Naive thymus-derived CD8-positive, alpha-beta T cell (primary cell): ENCODE measurements at places on chromosomes 2 and 18.

DNA sequence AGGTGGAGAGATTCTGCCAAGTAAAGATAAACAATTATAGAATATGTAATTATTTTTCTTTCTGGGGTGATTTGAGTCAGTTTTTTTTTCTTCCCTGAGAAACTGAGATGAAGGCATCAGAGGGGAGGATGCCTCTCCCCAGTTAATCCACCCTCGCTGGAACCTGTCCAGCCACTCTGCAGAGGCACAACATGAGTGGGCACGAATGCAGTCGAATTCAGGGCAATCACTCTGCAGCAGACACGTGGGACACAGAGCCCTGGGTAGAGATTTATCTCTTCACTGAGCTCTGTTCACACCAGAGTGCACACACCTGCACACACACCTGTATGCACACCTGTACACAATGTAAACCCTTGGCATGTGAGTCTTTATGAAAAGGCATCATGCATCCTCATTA, 154.2 kb downstream of the DCDC2C start:
- H3K27me3 ChIP-seq, result peaks cover 2% of the 10 kb centered on the region
- no peak overlapping the region for H3K27ac ChIP-seq
- H3K4me1 ChIP-seq, result no peaks in the 10 kb centered on the region

DNA sequence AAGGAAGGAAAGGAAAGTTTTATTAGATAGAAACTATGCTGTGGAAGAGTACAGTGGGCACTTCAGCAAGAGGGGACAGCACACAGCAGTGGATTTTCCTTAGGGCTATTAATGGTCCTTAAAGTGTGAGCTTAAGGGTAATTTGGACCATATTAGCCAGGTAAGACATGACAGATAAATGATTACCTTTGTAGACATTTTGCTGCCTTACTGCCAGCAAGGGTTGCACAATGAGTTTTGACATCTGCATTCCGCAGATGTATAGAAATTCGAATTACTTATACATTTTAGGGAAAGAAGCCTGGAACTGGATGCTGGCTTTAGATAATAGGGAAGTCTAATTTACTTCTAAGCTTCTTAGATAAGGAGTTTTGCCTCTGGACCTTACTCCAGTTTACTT, 14.0 kb upstream of the UBE2F start:
- H3K4me1 ChIP-seq, result peaks cover 7% of the 10 kb centered on the region
- no peak for DNase-seq
- no peak overlapping the region for H3K4me3 ChIP-seq
- H3K27me3 ChIP-seq, result peaks cover 17% of the 10 kb centered on the region

DNA sequence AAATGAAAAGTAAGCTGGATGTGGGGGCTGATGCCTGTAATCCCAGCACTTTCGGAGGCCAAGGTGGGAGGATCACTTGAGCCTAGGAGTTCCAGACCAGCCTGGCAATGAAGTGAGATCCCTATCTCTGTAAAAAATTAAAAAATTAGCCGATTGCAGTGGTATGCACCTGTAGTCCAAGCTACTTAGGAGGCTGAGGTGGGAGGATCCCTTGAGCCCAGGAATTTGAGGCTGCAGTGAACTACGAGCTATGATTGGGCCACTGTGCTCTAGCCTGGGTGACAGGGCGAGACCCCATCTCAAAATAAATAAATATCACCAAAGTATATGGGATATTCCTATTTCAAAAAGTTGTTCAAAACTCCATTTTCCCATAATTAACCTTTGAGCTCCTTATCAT, 101.1 kb upstream of the FZD5 start:
- DNase-seq, result no peak
- H3K27me3 ChIP-seq, result no peaks in the 10 kb centered on the region
- peaks cover 4% of the 10 kb centered on the region for H3K36me3 ChIP-seq

GRCh38 chr2:171792886-171793580, 101.0 kb downstream of the SLC25A12 start:
- H3K4me1 ChIP-seq, result peaks cover 6% of the 10 kb centered on the region
- no peak overlapping the region for H3K4me3 ChIP-seq
- no peaks in the 10 kb centered on the region for H3K27me3 ChIP-seq
- peaks cover 25% of the 10 kb centered on the region for H3K36me3 ChIP-seq
- no peak for DNase-seq
- H3K27ac ChIP-seq, result no peak overlapping the region

DNA sequence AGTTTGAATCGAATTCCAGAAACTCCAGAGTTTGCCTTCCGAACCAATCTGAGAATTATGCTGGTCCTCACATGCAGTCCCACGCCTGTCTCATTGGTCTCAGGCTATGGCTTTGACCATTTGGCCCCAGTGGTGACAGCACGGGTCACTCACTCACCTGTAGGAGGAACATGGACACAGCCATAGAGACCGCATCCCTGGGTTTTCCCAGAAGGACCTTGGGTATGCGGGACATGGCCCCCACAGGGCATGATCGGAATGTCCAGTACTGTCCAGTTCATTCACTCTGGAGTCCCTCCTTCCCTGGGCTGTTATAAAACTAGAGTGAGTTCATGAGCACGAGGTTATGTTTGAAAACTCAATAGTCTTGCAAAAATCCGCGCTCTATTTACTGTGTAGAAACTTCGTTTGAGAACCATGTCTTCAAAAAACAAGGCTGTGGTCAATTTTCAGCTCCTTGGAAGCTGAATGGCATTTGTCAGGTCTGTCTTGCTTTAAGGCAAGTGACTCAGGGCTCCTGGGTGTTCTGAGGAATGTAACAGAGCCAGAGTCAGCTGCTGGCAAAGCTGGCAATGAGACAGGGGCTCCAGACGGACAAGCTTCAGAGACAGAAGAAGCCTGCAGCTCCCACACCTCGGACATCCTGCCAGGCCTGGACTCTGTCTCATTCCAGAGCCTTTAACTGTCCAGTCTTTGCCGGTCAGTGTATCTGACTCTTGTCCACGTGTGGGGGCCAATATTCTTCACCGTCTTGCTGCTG, 86.7 kb upstream of the TMEM18 start:
- no peak for DNase-seq
- peaks cover 9% of the 10 kb centered on the region for H3K27me3 ChIP-seq
- no peak overlapping the region for H3K27ac ChIP-seq

GRCh38 chr18:44668270-44668975, 12.3 kb upstream of the SETBP1 start:
- peaks cover 12% of the 10 kb centered on the region for H3K27me3 ChIP-seq
- DNase-seq, result no peak
- no peaks in the 10 kb centered on the region for H3K36me3 ChIP-seq
- no peaks in the 10 kb centered on the region for H3K4me1 ChIP-seq
- no peak overlapping the region for H3K27ac ChIP-seq

- no peaks in the 10 kb centered on the region for H3K27me3 ChIP-seq
- no peak overlapping the region for H3K4me3 ChIP-seq
- no peak for DNase-seq
- H3K27ac ChIP-seq, result no peak overlapping the region
- no peaks in the 10 kb centered on the region for H3K36me3 ChIP-seq
Measured at GRCh38 chr2:200689115-200689514, 103.3 kb downstream of the AOX1 start.

GRCh38 chr2:220855296-220855695, 716.8 kb downstream of the EPHA4 start:
- DNase-seq, result no peak
- no peaks in the 10 kb centered on the region for H3K27me3 ChIP-seq
- H3K27ac ChIP-seq, result no peak overlapping the region
- no peaks in the 10 kb centered on the region for H3K36me3 ChIP-seq
- no peak overlapping the region for H3K4me3 ChIP-seq

GRCh38 chr18:13292736-13293135, 74.2 kb downstream of the LDLRAD4 start:
- no peak overlapping the region for H3K4me3 ChIP-seq
- H3K27me3 ChIP-seq, result no peaks in the 10 kb centered on the region
- no peak for DNase-seq

GRCh38 chr2:71282493-71282892, 49.1 kb upstream of the ZNF638 start:
- no peaks in the 10 kb centered on the region for H3K36me3 ChIP-seq
- no peak overlapping the region for H3K27ac ChIP-seq
- no peak overlapping the region for H3K4me3 ChIP-seq
- peaks cover 3% of the 10 kb centered on the region for H3K4me1 ChIP-seq

DNA sequence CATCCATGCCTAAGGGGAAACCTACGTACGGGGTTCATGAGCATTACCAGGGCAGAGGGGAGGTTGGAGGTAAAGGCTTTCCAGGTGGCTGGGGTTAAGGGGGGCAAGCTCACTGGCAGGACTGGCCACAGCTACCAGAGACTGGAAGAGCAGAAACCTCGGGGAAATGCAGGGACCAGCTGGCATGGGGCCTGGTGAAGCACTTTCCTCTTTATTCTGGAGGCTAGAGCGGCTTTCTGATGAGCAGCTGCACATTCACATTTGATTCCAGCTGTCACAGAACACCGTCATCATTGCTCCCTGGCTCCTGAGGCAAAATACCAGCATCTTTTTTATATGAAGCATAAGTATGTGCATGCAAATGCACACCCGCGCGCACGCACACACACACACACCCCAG, 28.7 kb upstream of the LRRC30 start:
- no peaks in the 10 kb centered on the region for H3K36me3 ChIP-seq
- H3K4me1 ChIP-seq, result no peaks in the 10 kb centered on the region
- H3K27ac ChIP-seq, result no peak overlapping the region
- no peak overlapping the region for H3K4me3 ChIP-seq

DNA sequence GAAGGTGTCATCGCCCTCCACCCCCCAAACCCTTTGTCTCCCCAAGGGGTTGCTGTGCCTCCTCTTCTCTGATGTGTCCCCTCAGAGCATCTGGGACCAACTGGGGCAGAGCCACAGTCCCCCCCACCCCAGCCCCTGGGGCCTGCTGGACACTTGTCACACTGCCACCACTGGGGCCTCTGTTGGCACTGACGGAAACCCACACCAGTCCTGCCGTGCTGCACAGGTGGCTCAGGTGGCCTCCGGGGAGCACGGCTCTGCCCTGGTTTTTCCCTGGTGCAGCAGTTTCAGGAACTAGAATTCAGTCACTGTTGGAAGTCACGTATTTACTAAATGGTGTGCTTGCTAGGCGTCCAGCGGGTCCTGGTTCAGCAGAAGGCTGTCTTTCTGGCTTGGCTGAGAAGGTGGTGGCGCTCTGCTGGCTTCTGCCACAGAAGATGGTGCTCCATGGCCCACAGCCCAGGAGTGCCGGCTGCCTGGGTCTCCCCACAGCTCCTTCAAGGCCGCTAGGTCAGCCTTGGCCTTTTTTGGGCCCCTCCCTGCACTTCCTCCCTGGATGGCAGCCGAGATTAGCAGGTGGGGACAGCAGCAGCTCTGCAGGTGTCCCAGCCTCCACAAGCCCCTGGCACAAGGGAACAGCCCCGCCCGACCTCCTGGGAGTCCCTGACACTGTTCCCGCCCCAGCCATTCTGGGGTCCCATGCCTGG, 18.6 kb upstream of the KLHL30 start:
- H3K4me1 ChIP-seq, result no peaks in the 10 kb centered on the region
- no peak overlapping the region for H3K4me3 ChIP-seq
- no peak for DNase-seq
- H3K27me3 ChIP-seq, result no peaks in the 10 kb centered on the region
- H3K27ac ChIP-seq, result no peak overlapping the region

GRCh38 chr18:33711514-33711913, 133.5 kb downstream of the ASXL3 start:
- H3K4me1 ChIP-seq, result no peaks in the 10 kb centered on the region
- no peak for DNase-seq
- no peak overlapping the region for H3K27ac ChIP-seq
- H3K36me3 ChIP-seq, result peaks cover 4% of the 10 kb centered on the region

- H3K27me3 ChIP-seq, result no peaks in the 10 kb centered on the region
- H3K4me3 ChIP-seq, result no peak overlapping the region
- no peak overlapping the region for H3K27ac ChIP-seq
- H3K36me3 ChIP-seq, result no peaks in the 10 kb centered on the region
- no peaks in the 10 kb centered on the region for H3K4me1 ChIP-seq
Measured at GRCh38 chr2:212346865-212347264, 191.7 kb downstream of the ERBB4 start.

GRCh38 chr18:37160038-37160820, 331.3 kb downstream of the KIAA1328 start:
- H3K27me3 ChIP-seq, result no peaks in the 10 kb centered on the region

GRCh38 chr2:8987410-8987809, 16.1 kb downstream of the MBOAT2 start:
- H3K27me3 ChIP-seq, result no peaks in the 10 kb centered on the region
- H3K27ac ChIP-seq, result no peak overlapping the region
- H3K4me3 ChIP-seq, result no peak overlapping the region
- H3K4me1 ChIP-seq, result no peaks in the 10 kb centered on the region
- no peak for DNase-seq

GRCh38 chr2:226578879-226579278, 220.7 kb downstream of the IRS1 start:
- H3K27ac ChIP-seq, result no peak overlapping the region
- no peaks in the 10 kb centered on the region for H3K4me1 ChIP-seq
- H3K4me3 ChIP-seq, result no peak overlapping the region
- H3K36me3 ChIP-seq, result no peaks in the 10 kb centered on the region
- DNase-seq, result no peak

DNA sequence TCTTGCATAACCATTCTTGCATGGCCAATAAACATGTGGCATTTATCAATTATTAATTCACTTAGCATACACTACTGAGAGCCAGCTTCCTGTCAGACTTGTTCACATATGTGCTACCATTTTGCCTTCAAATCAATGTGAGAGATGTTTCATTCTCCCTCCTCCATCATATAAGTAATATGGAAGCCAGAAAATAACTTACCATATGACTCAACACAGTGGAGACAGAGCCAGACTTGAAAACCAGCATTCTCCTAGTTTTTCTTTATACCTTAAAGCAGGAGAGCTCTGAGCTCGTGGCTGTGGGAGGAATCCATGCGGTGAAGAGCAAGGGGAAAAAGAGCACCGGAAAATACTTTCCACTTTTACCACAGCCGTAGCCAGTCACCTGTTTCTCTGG, 215.0 kb upstream of the LRATD1 start:
- no peak overlapping the region for H3K27ac ChIP-seq
- DNase-seq, result no peak
- H3K36me3 ChIP-seq, result no peaks in the 10 kb centered on the region
- no peak overlapping the region for H3K4me3 ChIP-seq

DNA sequence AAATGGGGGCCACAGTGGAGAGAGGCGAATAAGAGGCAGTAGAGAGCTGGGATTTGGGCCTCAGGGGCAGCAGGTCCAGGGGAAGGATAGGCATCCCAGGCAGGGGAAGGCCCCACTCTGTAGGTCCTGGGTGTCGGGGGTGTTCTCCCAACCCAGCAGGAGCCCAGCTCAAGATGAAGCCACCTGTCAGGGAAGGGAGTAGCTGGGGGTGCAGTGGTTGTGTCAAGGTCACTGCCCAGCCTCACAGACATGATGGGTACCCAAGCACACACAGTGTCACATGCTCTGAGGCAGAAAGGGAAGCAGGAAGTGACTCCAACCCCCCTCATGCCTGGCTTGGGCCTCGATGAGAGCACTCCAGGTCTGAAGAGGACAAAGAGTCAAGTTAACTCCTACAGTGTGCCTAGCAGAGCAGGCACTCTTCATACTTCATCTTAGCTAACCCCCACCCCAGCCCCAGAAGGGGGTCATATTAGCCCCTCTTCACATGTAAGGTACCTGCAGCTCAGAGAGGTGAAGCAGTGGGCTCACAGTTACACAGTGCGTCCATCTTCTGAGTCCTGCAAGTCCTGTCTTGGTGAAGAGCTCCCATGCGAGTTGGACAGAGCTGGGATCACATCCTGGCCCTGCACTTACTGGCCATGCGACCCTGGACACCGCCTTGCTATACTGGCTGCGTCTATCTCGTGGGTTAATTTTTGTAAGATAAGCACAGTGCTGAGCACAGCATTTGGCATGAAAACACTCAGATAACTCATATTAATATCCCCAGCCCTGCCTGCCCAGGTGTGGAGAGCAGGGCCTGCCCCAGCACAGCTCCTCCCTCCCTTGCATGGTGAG, 72.6 kb upstream of the DAPL1 start:
- H3K4me3 ChIP-seq, result no peak overlapping the region
- H3K27me3 ChIP-seq, result peaks cover 3% of the 10 kb centered on the region
- no peaks in the 10 kb centered on the region for H3K36me3 ChIP-seq
- no peak overlapping the region for H3K27ac ChIP-seq
- no peak for DNase-seq

GRCh38 chr2:160144280-160144990, 55.6 kb downstream of the ITGB6 start:
- no peak for DNase-seq
- H3K27me3 ChIP-seq, result peaks cover 6% of the 10 kb centered on the region
- H3K4me3 ChIP-seq, result no peak overlapping the region
- H3K36me3 ChIP-seq, result no peaks in the 10 kb centered on the region
